ENCODE measurements at places on chromosomes 7 and 10. TPM values are rescaled to one million over a fixed set of nuclear protein-coding genes. Genes with fewer than 3 reads are reported as not detected.

DNA sequence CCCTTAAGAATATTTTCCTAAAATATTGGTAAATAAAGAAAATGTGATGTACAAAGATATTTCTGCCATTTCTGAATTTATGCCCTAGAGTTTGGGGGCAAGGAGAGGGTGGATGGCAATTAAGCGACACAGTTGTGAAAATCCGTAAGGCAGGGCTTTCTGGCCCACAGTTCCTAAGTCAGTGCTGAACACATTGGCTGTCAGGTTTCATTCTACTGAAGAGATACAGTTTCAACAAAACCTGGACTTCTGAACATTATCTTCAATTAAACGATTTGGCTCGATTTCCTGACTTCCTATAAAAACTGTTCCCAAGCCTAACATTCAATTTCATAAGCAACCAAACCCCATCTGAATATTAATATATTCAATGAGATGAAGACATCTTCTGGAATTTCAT, 61.1 kb upstream of the NEBL start:
- DNase-seq, result no peak

- DNase-seq, result no peak
These were observed 45.9 kb downstream of the CREM start for GRCh38 chr10:35172574-35172973.

- peak; percentile 74 for DNase-seq
These were observed 13.0 kb upstream of the CHCHD1 start for GRCh38 chr10:73768881-73769280.

DNA sequence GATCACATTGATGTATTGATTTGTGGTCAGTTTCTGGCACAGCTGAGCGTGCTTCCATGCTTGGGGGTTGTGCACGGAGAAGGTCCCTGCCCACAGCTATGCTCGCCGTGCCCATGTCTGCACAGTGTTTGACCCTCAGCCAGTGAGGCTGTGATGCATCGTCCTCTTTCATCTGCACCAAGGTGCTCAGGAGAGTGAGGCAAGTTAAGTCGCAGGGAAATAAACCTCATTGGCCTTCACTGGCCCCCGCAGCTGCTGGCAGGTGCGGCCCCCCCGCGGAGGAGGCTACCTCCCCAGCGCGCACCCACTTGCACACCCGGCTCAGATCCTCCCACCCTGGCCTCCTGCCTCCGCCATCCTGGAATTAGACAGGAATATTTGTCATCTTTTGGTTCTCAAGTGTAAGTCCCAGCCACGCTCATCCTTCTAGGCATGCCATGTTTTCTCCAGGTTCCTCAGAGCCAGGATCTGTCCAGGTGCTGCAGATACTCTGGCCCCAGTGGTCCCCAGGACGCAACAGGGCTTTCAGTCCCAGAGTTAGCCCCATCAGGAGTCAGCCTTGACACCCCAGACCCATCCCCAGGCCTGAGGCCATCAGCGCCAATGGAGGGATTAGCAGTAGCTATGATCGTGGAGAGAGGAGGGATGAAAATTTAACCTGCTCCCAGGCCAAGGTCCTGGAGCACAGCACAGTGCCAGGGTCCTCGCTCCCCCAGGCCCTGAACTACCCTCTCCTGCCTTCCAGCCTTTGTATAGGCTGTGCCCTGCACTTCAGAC, 93.7 kb downstream of the OAT start:
- no peak for DNase-seq

- DNase-seq, result no peak
These were observed 306.4 kb downstream of the PAXIP1 start for GRCh38 chr7:154696556-154696955.

DNA sequence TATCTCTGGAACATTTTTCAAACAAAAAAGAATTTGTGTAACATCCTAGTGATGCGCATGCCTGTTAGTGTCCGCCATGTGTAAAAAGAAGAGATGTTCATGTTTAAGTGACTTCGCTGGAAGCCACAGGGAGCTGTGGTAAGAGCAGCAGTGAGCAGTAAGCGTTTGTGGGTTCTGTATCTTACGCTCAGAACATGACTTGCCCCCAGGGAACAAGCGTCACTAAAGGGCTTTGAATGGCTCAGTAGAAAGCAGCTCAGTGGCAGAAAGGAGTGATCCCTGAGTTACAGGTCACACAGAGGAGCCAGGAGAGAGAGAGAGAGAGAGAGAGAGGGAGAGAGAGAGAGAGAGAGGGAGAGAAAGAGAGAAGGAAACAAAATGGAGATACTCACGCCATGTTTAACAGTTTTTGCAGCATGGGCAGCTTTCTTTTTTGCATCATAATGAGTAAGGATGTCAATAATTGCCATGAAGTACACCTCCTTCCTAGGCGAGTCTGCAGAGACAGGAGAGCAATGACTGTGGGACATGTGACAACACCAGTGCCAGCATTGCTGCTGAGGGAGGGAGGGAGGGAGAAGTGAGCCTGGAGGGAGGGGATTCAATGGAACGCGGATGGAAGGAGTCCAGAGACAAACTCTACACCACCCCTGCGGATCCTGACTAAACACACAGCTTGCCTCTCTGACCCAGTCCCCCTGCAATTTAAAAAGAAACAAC, 174.6 kb downstream of the PIP4K2A start:
- no peak for DNase-seq

DNA sequence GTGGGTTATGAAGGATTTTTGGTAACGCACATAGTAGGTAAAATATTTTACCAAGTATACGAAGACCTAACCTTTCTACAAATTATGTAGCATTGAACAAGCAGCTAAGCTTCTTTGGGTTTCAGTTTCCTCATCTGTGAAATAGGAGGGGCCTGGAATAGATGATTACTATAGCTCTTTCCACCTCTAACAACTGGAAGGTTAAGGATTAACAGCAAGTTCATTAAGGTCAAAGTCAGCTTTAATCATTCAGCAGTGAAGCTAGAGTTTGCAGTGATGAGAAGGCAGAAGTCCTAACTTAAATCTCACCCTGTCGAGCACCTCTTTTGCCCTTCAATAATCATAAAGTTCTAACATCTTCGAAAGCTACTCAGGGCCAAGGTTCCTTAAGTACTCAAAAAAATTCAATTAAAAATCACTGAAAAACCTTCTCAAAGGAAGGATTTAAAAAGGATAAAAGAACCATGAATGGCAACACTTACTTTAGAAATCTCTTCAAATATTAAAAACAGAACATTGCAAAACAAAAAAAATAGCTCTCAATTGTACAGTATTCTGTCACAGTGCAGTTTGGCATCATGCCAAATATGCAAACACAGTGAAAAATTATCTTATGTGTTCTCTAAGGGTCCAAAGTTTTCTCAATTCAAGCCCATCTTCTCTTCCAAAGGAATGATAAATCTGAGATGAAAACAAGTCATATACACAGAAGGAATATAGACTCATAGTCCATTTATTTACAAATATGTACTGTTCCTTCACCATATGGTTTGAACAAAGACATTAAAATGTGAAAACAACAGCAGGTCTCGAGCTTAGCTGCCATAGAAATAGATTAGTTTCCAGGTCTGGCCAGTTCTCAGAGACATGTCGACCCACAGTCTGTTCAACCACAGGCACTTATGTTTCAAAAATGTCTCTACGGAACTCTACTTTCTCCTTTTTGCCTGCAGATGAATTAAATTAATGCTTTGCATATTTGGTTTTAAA, 152.0 kb upstream of the SLC13A1 start:
- DNase-seq, result no peak

The ADAM22 gene
- total RNA-seq, result 1.2 TPM

The IRF5 gene
- total RNA-seq, result 13.5 TPM

The PCGF6 gene
- total RNA-seq, result 6.7 TPM

The LIPF gene
- not detected for total RNA-seq

The HOXA2 gene
- total RNA-seq, result not detected

Data from CD4-positive, CD25-positive, alpha-beta regulatory T cell (primary cell).